Smooth muscle cell of the pulmonary artery (primary cell): ENCODE measurements at places on chromosomes 4 and X. TPM values are rescaled to one million over a fixed set of nuclear protein-coding genes. Genes with fewer than 3 reads are reported as not detected.

The HHIP gene
- 11.1 and 26.0 TPM in 2 replicates for total RNA-seq

The TRPC3 gene
- total RNA-seq = 0.03 and 0.78 TPM in 2 replicates

The ERVMER34-1 gene
- total RNA-seq = not detected in 2 replicates

The ACE2 gene
- 0.20 and 0.23 TPM in 2 replicates for total RNA-seq

The NAP1L3 gene
- total RNA-seq = 6.8 and 8.3 TPM in 2 replicates

The SLC30A9 gene
- total RNA-seq = 78.4 and 79.5 TPM in 2 replicates

The RAB33A gene
- total RNA-seq = 5.1 and 9.0 TPM in 2 replicates

The TMEM271 gene
- total RNA-seq = not detected in 2 replicates

The TRPC5OS gene
- not detected in 2 replicates for total RNA-seq

The CLDN34 gene
- total RNA-seq = not detected in 2 replicates

The DYNLT3 gene
- 73.3 and 98.2 TPM in 2 replicates for total RNA-seq

The GPAT3 gene
- total RNA-seq = 0.72 and 14.1 TPM in 2 replicates

The GPR119 gene
- total RNA-seq = not detected in 2 replicates

The RHOH gene
- total RNA-seq = not detected in 2 replicates

The EOLA2 gene
- 19.0 and 22.9 TPM in 2 replicates for total RNA-seq

The EVC gene
- total RNA-seq = 50.0 and 54.0 TPM in 2 replicates

The F8 gene
- total RNA-seq = 4.0 and 4.8 TPM in 2 replicates

The TLL1 gene
- 0.10 and 1.6 TPM in 2 replicates for total RNA-seq

The NKX1-1 gene
- total RNA-seq = not detected in 2 replicates

The GAGE12J gene
- total RNA-seq = not detected in 2 replicates

The RTL5 gene
- total RNA-seq = 5.3 and 7.2 TPM in 2 replicates

The AFAP1 gene
- total RNA-seq = 81.1 and 134 TPM in 2 replicates

The FMR1NB gene
- not detected in 2 replicates for total RNA-seq

The NOCT gene
- 24.7 and 44.0 TPM in 2 replicates for total RNA-seq

The DRD5 gene
- not detected in 2 replicates for total RNA-seq

The NEXMIF gene
- under 0.01 and 0.03 TPM in 2 replicates for total RNA-seq

The JCHAIN gene
- total RNA-seq = 0.10 and 0.13 TPM in 2 replicates

The AFF2 gene
- 0.07 and 0.26 TPM in 2 replicates for total RNA-seq

The ARHGAP4 gene
- 0.39 and 1.4 TPM in 2 replicates for total RNA-seq

The RRAGB gene
- total RNA-seq = 31.0 and 39.7 TPM in 2 replicates

The PAGE1 gene
- total RNA-seq = not detected in 2 replicates

The CORIN gene
- total RNA-seq = 1.7 and 2.4 TPM in 2 replicates

The SPARCL1 gene
- total RNA-seq = 0.17 and 0.46 TPM in 2 replicates

The RBM47 gene
- 0.26 and 0.56 TPM in 2 replicates for total RNA-seq

The SLITRK4 gene
- total RNA-seq = 0.43 and 2.0 TPM in 2 replicates

The CYLC1 gene
- total RNA-seq = not detected in 2 replicates

The SLIT2 gene
- total RNA-seq = 15.1 and 27.6 TPM in 2 replicates

The CENPVL2 gene
- total RNA-seq = not detected in 2 replicates

The DMD gene
- total RNA-seq = 25.6 and 33.7 TPM in 2 replicates

The PAGE2 gene
- not detected in 2 replicates for total RNA-seq

The TEX11 gene
- total RNA-seq = not detected in 2 replicates

The PCSK1N gene
- total RNA-seq = 0.46 and 10.7 TPM in 2 replicates

The PITX2 gene
- 0.10 and 0.33 TPM in 2 replicates for total RNA-seq

The SYP gene
- total RNA-seq = 0.52 and 0.59 TPM in 2 replicates

The PRPS1 gene
- 17.0 and 28.8 TPM in 2 replicates for total RNA-seq

The FGFBP1 gene
- not detected in 2 replicates for total RNA-seq

The CXCL3 gene
- 1.5 and 9.0 TPM in 2 replicates for total RNA-seq

The MAGEB1 gene
- total RNA-seq = not detected in 2 replicates

The ZCCHC4 gene
- total RNA-seq = 11.6 and 11.7 TPM in 2 replicates

The AFP gene
- total RNA-seq = 0.46 and 1.1 TPM in 2 replicates

The ZNF157 gene
- total RNA-seq = 0.03 and 0.26 TPM in 2 replicates
